ENCODE measurements at places on chromosomes 3 and 15. TPM values are rescaled to one million over a fixed set of nuclear protein-coding genes. Genes with fewer than 3 reads are reported as not detected.

RGMA gene
- 5.7 TPM for total RNA-seq

CCNB2 gene
- total RNA-seq, result 16.5 TPM

TMEM43 gene
- 31.9 TPM for total RNA-seq

TIGIT gene
- not detected for total RNA-seq

FANCD2OS gene
- not detected for total RNA-seq

GPR160 gene
- total RNA-seq, result 14.6 TPM

ABI3BP gene
- 0.26 TPM for total RNA-seq

SH2D7 gene
- not detected for total RNA-seq

CADPS gene
- total RNA-seq, result 0.26 TPM

TGM4 gene
- total RNA-seq, result not detected

AMOTL2 gene
- total RNA-seq, result 46.5 TPM

ESYT3 gene
- total RNA-seq, result not detected

KCNH8 gene
- 1.3 TPM for total RNA-seq

TLR9 gene
- not detected for total RNA-seq
